Globus pallidus (tissue), 1 donor: ENCODE measurements at places on chromosomes 3 and 15.

- DNase-seq = no peak
Measured at GRCh38 chr15:71143373-71144310, 28.4 kb downstream of the THSD4 start.

DNA sequence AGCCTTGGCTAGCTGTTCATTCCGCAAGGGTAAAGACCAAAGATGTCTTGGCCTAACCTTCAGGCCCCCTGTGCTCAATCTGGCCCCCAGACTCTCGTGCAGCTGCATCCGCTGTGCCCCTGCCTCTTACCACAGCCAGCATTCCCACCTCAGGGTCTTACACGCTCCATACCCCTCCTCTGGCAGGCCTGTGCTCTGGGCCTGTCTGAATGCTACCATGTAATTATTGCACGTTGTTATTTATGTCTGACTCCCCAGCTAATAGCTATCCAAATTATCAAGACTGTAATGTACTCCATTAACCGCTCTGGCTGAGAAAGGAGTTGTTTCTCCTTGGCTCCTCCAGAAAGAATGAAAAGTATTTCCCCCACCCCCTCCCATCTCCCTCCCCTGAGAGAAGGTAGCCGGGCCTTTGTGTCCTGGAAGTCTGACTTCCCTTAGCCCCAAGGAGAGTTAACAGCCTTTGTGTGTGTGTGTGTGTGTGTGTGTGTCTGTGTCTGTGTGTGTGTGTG lies 54.5 kb upstream of the UBE2E1 start:
- DNase-seq = no peak

DNA sequence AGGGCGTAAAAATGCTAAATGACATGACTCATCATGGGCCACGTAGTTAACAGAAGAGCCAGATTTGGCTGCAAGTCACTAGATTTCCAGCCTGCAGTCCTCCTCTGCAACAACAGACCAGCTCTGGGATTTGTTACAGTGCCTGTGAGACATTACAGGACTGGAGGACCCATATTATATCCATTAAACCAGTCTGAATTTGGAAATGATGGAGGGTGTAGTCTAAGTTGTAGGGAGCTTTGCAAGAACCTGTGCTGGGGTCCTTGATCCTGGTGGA lies 10.8 kb downstream of the ZNF774 start:
- no peak for DNase-seq

- no peak for DNase-seq
Measured at GRCh38 chr3:9966841-9967240, 14.6 kb upstream of the PRRT3 start.

- DNase-seq = no peak
Measured at GRCh38 chr3:42511736-42512135, 9.3 kb downstream of the VIPR1 start.

GRCh38 chr3:142909282-142909681 lies 20.4 kb upstream of the PCOLCE2 start:
- no peak for DNase-seq

DNA sequence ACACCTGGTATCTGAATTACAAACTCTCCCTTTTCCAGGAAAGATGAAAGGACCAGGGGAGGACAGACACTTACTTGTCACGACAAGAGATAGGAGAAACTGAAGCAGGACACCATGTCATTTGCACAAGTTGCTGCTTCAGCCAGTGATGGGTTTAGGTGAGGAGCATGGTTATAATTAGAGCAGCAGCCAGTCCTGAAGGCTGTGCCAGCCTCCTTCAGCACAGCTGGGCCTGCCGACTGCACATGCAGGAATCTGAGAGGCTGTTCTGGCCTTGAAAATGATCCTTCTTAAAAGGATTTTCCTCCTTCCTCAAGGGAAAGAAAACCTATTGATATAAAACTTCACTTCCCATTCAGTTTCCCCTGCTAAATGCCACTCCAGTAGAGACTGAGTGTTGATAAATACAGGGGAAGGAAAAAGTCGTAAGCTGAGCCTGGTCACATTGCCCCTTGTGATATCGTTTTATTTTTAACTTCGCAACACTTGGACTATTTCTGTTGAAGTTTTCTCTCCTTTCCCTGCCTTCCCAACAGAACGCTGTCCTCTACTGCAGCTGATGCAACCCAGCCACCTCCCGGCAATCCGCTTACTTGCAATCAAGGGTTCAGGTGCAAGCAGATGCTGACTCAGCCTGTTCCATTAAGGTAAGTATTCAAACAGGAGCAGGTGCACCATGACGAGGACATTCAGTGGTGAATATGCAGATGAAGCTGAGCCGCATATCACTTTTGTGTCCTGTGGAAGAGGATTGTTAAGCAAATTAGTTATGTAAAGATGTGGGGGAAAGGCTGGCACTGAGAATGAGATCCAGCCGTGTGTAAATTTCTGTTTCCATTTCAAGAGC lies at the start of gene FBXO40:
Gene FBXO40, plus strand, starts transcription at position 524 of the 847 bp plus-strand sequence. CDS start 27,197 bp downstream, outside the sequence.
- DNase-seq = no peak

GRCh38 chr3:36211652-36211999 lies 168.7 kb upstream of the STAC start:
- DNase-seq = no peak

- no peak for DNase-seq
Measured at GRCh38 chr3:124385996-124386395, 344.3 kb upstream of the UMPS start.

GRCh38 chr3:194631696-194632095 lies 1.5 kb downstream of the TMEM44 start:
- no peak for DNase-seq

GRCh38 chr3:60017631-60018030 lies 967.8 kb upstream of the CFAP20DC start:
- no peak for DNase-seq

DNA sequence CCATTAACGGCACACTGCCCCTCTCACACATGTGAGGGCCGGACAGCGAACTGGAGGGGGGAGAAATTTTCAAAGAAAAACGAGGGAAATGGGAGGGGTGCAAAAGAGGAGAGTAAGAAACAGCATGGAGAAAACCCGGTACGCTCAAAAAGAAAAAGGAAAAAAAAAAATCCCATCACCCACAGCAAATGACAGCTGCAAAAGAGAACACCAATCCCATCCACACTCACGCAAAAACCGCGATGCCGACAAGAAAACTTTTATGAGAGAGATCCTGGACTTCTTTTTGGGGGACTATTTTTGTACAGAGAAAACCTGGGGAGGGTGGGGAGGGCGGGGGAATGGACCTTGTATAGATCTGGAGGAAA lies 1.5 kb downstream of the SOX2 start:
- no peak for DNase-seq

GRCh38 chr15:101566748-101567488 lies 77.4 kb upstream of the PCSK6 start:
- DNase-seq = no peak

DNA sequence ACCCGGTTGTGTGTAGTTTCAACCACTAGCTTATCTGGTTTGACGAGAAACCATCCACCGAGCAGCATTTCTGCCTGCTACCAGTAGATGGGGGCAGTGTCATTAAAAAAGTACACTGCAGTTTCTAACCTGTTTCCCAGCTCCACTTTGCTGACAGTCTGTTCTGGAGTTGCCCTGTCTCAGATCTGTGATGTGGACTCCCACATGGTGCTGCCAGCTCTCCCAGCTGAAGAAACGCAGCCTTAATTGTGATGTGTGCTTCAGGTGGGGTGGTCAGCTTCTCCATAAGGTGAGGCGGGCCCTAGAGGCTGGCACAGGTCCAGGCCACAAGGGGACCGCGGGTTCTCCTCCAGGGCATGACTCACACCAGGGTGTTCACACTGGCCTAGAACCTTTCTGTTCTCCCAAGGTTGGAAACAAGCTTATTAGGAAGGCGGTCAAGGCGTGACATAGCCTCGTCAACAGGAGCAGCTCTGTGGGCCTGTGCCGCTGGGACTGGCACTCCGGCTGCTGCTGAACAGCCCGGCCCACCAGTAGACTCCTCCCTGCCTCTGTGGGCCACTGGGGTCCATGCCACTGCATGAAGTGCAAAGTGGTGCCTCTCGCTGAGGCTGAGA lies 2.9 kb upstream of the FAM43A start:
- peak; percentile 81 for DNase-seq

DNA sequence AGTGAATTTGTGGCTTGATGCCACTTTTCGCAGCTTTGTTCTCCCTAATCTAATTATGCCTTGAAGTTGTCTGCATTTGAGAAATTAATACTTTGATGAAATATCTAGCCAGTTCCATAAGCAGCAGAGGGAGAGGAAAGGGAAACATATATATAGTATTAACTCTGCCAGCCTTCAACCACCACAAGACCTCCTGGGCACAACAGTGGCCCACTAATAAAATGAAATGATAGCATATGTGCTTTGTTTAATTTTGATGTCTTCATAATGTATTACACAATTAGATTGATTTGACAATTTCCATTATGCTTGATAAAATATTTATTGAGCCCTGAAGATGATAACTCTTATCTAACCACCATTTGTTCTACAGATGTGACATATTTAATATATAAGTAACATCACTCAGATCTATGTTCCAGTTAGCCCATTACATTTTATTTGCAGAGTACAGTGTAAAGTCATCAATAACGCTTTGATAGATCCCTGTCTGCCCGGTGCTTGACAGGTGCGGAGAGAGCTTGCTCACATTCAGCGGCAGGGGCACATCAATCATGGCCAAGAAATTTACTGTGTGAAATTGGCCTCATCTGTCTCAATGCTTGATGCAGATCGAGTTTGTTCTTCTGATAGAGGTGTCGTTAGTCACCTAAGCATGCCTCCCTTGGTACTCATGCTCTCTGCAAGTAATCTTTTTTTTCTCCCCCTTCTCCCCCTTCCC lies 187.4 kb downstream of the MECOM start:
- no peak for DNase-seq

- no peak for DNase-seq
Measured at GRCh38 chr15:53512029-53512428, 247.4 kb downstream of the WDR72 start.

GRCh38 chr3:55486101-55486856 lies 827 bp downstream of the WNT5A start:
- DNase-seq = peak; percentile 33

GRCh38 chr3:52036829-52037228 lies 19.5 kb downstream of the DUSP7 start:
- DNase-seq = no peak

- no peak for DNase-seq
Measured at GRCh38 chr15:31262143-31262530, 64.5 kb upstream of the KLF13 start.

- DNase-seq = no peak
Measured at GRCh38 chr3:61821823-61822251, 260.5 kb downstream of the PTPRG start.

DNA sequence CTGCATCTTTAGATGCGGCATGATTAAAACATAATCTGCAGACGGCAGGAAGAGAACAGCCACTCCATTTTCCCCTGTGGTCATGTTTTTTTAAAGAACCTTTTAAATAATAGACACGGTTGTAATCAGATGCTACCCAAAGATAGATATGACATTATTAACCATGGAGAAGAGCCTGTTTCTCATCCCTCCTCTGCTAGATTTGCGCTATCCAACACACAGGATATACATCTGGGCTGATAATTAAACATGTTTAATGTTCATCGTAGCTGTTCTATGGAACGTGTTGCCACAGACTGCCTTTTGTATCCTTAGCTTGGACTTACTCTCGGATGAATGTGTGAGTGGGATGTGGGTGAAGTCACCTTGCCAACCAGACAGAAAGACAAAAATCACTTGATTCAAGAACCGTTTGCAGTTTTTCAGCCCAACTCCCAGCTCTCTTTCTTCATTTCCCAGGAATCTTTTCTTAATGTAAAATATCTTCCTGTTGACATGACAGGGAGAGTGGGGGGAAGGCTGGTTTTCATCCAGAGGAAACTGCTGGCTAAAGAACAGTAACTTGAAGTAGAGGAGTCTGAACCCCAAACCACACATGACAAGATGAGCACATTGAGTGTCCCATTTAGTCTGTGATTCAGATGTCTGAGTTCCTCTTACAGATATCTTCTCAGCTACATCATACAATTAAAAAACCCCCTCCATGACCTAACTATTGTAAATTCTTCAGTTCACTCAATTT lies 118.6 kb upstream of the PRICKLE2 start:
- DNase-seq = no peak

DNA sequence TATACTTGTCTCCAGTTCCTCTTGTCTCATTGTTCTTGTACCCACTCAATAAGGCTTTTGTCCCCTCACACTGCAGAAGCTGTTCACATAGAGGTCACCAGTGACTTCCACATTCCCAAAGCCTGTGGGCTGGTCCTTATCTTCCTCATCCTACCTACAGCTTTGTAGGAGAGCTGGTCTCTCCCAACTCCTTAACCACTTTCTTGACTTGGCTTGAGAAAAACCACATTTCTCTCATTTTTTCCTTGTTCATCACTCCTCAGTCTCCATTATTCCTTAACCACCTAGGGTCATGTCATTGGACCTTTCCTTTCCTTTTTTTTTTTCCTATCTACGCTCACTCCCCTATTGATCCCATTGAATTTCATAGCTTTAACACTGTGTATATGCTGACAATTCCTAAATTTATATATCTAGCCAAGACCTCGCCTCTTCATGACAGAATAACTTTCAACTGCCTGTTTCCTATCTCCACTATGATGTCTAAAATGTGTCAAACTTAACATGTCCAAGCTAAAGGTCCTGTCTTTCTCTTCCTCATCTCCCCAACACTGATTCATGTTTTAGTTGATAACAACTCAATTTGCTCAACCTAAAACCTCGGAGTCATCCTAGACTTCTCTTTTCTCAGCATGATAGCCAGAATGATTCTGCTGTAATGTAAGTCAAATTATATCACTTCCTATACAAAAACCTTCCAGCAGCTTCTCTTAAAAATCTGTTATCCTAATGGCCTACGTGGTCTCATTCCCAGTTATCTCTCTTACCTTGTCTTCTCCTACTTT lies 49.5 kb downstream of the CEP63 start:
- DNase-seq = peak; percentile 5

GRCh38 chr3:156180077-156180476 lies 59.7 kb downstream of the KCNAB1 start:
- no peak for DNase-seq

DNA sequence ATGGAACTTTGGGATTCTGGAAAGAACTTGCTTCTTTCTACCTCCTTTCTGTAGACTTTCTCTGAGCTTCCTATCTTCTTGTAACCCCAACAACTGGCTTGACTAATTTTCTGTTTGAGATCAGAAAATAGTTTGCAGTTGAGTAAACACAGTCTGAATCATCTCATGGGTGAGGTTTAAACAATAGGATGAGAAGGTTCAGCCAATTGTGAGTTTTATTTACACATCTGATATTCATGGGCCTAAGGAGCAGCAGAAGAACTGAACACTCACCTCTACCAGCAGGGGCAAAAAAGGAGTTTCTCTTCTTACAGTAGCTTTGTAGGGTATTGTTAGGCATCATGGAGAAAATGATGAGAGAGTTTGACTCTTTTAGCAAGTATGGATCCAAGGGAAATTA lies 54.2 kb downstream of the DTWD1 start:
- no peak for DNase-seq

- no peak for DNase-seq
Measured at GRCh38 chr3:55282994-55283393, 204.1 kb downstream of the WNT5A start.

GRCh38 chr3:61173676-61174075 lies 77.6 kb downstream of the FHIT start:
- no peak for DNase-seq

DNA sequence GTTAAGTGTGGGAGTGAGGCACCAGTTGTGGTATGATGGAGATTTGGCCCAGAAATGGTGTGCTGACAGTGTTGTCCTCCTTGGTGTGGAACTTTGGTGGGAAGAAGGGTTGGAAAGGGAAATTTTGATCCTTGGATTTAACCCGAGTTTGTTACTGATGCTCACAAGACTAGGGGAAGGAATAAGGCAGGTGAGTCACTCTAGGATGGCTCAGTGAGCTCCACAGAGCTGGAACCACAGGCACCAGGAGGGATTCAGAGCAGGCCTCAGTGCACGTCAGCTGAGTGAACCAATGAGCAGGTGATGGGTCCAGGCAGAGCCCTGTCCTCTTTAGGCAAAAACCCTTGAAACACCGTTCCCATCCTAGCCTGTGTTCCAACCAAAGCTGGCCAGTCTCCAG lies 11.4 kb downstream of the CHRD start:
- no peak for DNase-seq
